ENCODE measurements at places on chromosomes 5 and 9.

GRCh38 chr5:71537687-71538086 is 49.5 kb upstream of the MCCC2 start:
- no peak for DNase-seq

- peak; percentile 92 for DNase-seq
Measured at GRCh38 chr9:131678499-131679111, 61.3 kb downstream of the RAPGEF1 start.

DNA sequence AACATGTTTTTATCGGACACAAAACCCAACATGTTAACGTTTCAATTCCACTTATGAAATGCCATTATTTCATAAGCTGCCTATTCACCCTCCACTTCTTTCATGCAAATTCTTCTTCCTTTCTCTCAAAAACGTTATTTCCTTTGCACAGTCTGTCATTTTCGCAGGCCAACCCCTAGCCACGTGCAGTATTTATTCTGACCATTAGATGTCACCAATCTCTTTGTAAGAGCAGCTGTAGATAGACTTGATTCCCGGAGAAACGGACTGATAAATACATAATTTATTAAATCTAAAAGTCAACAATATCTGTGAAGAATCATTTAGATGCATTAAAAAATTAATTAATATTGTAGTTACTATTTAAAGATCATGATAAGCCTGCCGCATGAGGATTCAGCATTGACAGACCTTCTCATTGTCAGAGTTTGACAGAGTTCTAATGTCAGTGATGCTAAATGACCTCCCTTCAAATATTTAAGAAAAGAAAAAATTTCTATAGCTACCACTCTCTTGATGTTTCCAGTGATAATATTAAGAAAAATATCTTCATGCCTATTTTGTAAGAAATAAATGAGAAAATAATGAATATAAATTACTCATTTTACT is 933.6 kb downstream of the CDH12 start:
- DNase-seq: no peak

DNA sequence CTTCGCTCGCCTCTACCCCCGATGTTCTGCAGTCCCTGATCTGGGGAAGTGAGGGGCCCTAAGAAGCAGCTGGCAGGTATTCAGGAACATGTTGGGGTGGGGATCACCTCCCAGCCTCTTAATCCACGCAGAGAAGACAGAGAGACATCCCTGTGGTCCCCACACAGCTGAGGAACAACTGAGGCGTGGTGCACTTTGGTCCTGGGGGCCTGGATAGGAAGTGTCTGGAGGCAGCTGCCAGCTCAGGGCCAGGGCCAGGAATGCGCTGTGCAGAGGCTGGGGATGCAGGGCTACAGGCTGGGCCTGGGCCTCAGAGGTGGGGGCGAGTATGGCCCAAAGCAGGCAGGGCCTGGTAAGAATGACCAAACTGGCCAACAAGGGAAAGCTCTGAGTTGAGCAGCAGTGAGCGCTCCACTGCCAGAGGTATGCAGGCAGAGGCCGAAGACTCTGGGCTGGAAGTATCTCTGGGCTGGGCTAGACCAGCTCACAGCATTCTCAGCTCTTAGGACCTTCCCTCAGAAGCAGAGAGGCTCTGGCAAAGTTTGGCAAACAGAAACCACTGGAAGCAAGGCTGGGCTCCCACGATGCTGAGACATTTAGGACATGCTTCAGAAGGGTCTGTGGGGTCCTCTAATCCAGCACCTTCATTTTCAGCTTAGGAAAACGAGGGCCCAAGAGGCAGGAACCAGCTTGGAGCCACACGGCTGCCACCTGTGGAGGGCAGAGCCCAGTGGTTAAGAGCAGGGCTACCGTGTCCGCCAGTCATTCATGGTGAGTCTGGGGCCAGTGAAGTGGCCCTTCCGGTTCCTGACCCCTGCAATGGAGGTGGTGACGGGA is 174.4 kb downstream of the GAPVD1 start:
- DNase-seq: peak; percentile 53
